Right hindlimb (tissue), 1 donor: ENCODE measurements at places on chromosomes 3 and 15.

DNA sequence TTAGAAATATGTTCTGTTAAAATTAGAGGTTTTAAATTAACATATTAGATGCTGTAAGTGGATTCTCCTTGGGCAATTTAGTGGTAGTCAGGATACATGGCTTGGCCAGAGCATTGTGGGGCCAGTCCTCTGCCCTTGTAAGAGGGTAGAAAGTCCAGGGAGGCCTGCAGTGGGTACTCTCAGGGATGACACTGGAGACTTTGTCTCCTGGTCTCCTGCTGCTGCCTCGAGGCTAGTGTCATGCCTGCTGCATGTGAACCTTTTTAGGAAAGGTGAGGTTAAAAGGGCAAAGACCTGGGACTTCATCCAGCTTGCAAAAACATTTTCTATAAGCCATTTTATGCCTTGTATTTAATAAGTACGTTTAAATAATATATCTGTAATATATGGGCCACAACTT is 96.8 kb upstream of the PROK2 start:
- DNase-seq: no peak

GRCh38 chr15:29860872-29861271 is 38.6 kb upstream of the TJP1 start:
- no peak for DNase-seq

GRCh38 chr15:55695432-55695831 is 47.5 kb downstream of the PRTG start:
- DNase-seq: peak; percentile 61

- no peak for DNase-seq
These were observed 57.9 kb downstream of the PPP2R3A start for GRCh38 chr3:136023264-136023978.

GRCh38 chr3:89923921-89924610 is 816.6 kb downstream of the EPHA3 start:
- DNase-seq: no peak

- peak; percentile 38 for DNase-seq
These were observed 258.3 kb downstream of the IL5RA start for GRCh38 chr3:2851835-2852234.

DNA sequence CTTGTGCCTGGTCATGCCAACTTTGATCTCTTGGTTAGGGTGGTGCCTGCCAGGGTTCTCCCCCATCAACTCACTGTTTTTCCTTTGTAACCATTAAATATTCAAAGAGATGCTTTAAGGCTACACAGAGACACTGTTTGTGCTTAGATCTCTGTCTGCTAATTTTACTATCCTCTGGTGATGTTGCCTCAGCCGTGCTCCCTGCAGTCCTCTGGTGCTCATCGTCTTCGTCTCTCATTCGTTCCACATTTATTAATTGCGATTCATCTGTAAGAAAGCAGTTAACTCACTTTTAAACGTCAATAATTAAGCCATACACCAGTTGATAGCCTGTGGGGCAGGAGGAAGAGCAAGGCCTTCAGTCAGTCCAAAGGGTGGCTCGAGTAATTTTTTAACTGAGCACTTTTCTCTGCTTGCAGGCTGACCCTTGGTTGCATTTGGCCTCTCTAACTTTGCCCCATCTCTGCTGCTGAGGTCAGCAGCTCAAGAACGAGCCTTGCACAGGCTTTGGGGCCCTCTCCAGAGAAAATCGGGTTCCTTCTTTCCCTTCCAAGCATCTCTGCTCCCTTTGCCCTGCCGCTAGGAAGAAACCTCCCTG is 62.9 kb downstream of the KLF15 start:
- DNase-seq: no peak
